ENCODE measurements at places on chromosomes 2 and 18. TPM values are rescaled to one million over a fixed set of nuclear protein-coding genes. Genes with fewer than 3 reads are reported as not detected.

HSBP1L1 gene
- 3.2 TPM for total RNA-seq

G6PC2 gene
- not detected for total RNA-seq

VSNL1 gene
- 0.58 TPM for total RNA-seq

GALNT3 gene
- total RNA-seq: 0.94 TPM

SCYGR2 gene
- not detected for total RNA-seq

ACADL gene
- 5.9 TPM for total RNA-seq

SESTD1 gene
- total RNA-seq: 60.1 TPM

PLEKHH2 gene
- 37.4 TPM for total RNA-seq

NPPC gene
- total RNA-seq: not detected

UPP2 gene
- total RNA-seq: not detected

CHRND gene
- not detected for total RNA-seq

PROC gene
- total RNA-seq: not detected

ERFE gene
- total RNA-seq: 0.74 TPM

IWS1 gene
- 36.9 TPM for total RNA-seq

MYOM1 gene
- 14.8 TPM for total RNA-seq

FTCDNL1 gene
- 2.3 TPM for total RNA-seq

ANKRD62 gene
- not detected for total RNA-seq

IL1F10 gene
- not detected for total RNA-seq

SERPINB7 gene
- total RNA-seq: not detected

LRRTM4 gene
- total RNA-seq: 0.12 TPM

IGFBP5 gene
- total RNA-seq: 532 TPM

CPLX4 gene
- total RNA-seq: not detected

ACOXL gene
- not detected for total RNA-seq
